ENCODE measurements at places on chromosomes 12 and 14.

GRCh38 chr14:63952933-63953437 lies 100.2 kb downstream of the SYNE2 start:
- no peak for DNase-seq

DNA sequence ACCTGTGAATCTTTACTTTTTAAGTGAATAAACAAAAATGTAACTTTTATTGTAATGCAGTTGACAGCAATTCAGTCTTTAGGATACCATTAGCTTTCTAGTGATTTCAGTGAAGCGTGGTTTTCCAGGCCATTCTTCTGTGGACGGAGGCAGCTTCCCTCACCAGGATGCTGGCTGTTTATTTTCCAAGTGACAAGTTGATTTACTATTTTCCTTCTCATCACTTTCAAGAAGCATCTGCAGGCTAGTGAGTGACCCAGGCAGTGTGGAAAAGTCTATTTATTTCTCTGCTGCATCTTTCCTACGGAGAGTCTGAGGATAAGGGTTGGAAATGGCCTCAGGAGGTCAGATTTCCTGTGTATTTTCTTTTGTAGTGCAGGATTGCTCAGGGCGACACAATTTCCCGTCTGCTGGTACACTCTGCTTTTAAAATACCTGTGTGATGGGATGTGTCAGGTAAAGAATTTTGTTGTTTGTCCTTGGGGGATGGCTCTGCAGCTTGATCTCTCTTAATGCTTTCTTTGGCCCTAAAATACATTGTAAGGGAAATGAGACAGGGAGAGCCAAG lies 467.8 kb downstream of the NRXN3 start:
- no peak for DNase-seq

- DNase-seq = no peak
Observed at GRCh38 chr14:68036202-68036601, 216.6 kb downstream of the RAD51B start.

DNA sequence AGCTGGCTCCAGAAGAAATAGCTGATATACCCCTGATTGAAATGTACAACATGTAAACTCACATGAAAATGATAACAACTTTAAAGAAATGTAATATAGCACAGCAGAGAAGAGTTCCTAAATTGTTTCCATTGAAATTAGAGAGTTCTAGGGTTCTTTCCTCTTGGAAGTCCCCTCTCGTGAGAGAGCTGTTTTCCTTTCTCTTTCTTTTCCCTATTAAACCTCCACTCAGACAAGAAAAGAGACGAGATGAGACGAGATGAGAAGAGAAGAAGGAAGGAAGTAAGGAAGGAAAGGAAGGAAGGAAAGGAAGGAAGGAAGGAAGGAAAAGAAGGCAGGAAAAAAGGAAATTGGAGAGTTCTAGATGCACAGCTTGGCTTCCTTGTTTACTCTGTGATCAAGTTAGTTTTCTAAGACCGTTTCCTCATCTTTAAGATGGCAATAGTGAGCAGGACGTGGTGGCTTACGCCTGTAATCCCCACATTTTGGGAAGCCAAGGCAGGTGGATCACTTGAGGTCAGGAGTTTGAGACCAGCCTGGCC lies 11.9 kb downstream of the DRAM1 start:
- no peak for DNase-seq

DNA sequence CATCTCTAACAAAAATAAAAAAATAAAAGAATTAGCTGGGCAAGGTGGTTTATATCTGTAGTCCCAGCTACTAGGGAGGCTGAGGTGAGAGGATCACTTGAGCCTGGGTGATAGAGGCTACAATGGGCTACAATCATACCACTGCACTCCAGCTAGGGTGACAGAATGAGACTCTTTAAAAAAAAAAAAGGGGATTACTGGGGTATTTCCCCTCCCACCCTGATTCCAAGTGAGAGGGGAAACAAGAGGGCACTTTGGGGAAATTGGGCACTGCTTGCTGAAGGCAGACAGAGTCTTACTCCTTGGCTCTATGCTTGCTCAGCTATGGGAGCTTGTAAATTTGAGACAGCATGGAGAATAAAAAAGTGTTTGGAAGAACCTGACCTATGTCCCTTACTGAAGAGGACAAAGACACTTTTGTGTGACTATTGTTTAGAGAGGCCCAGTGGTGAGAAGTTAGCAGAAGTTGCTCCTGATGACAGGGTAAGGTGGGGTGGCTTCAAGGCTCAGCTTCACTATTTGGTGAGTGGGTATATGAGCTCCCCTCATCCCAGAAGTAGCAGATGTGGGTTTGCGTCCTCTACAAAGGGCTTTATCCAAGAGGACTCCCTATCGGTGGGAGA lies 44.0 kb downstream of the KLRG1 start:
- no peak for DNase-seq

DNA sequence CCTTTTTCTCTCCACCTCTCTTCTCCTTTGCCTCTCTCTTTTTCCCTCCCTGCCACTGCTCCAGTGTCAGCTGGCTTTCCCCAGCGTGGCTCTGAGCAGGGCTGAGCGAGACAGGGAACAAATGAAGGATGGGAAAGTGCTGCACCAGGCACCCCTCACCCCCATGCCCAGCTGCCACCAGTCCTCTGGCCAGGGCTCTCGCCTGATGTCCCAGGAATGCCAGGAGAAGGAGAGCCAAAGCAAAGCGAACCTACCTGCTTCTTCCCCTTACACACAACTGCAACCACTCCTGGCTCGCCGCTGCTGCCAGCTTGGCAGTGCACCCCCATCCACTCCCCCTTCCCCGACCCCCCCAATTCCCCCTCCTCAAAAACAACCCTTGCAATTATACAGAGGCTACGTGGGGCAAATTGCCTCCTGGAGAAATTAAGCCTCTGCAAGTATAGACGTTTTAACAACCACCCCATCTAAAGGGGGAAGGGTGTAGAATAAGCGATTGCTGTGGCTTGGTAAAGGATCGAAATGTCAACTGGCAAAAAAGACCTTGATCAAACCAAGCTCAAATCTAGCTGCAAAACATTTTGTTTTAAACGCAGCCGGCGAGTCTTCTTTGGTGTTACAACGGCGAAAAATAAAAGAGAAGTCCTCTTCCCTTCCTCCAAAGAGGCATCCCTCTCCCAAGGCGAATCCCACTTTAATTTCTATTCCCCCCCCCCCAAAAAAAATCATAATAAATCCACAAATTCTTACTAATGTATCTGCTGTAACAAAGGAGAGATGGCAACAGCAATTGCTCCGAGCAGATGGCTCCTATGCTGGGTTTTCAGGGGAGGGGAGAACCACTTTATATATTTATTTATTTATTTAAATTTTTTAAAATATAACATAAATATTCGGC lies 2.9 kb downstream of the BCL11B start:
- DNase-seq = no peak

DNA sequence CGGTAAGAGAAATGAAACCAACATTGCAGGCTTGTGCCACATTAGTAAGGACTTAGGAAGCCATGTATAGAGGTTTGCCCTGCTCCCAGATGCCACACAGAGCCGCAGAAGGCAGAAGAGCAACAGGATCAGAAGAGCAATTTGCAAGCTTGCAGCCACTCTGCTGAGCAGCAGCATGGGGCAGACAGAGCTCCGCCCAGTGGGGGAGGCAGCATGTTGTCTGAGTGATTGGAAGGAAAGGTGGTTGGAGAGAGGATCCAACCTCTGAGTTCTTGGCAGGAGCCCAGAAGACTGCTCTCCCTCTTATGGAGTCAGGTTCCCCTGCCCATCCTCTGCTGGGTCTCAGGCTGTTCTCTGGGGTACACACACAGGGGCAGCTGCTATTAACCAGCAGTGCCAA lies 2.3 kb upstream of the KRT6A start:
- DNase-seq = no peak

DNA sequence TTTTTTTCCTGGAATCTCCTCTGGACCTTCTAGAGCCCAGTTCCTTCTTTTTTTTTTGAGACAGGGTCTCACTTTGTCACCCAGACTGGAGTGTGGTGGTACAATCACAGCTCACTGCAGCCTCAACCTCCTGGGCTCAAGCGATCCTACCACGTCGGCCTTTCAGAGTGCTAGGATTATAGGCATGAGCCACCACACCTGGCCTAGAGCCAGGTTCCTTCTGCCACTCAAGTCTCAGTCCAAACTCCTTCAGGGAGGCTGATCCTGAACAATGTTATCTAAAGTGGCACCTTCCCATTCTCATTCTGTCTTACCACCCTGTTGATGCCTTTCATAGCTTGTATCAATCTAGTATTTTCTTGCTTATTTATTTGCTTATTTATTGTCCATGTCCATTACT lies 22.3 kb upstream of the ELK3 start:
- DNase-seq = no peak

GRCh38 chr14:100117026-100117425 lies 42.4 kb downstream of the DEGS2 start:
- DNase-seq = no peak
